DMS79 (cell line): ENCODE measurements at places on chromosomes 6 and 20.

DNA sequence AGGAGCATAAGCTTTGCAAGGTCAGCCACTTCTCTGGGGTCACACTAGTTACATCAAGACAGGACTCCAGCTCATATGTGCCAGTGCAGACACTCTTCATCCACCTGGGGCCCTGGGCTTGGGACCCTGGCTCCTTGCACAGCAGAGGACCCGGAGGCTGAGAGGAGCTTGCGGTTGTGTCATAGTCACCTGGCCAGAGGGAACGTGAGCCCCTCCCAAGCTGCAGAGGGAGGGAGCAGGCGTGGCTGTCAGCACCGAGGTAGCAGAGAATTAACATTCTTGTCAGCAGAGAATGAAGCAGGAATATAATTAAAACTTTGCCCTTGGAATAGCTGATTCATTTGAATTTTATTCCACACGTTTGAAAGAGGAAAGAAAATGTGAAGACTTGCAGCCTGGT is 36.8 kb downstream of the BCAS4 start:
- no peak for DNase-seq

DNA sequence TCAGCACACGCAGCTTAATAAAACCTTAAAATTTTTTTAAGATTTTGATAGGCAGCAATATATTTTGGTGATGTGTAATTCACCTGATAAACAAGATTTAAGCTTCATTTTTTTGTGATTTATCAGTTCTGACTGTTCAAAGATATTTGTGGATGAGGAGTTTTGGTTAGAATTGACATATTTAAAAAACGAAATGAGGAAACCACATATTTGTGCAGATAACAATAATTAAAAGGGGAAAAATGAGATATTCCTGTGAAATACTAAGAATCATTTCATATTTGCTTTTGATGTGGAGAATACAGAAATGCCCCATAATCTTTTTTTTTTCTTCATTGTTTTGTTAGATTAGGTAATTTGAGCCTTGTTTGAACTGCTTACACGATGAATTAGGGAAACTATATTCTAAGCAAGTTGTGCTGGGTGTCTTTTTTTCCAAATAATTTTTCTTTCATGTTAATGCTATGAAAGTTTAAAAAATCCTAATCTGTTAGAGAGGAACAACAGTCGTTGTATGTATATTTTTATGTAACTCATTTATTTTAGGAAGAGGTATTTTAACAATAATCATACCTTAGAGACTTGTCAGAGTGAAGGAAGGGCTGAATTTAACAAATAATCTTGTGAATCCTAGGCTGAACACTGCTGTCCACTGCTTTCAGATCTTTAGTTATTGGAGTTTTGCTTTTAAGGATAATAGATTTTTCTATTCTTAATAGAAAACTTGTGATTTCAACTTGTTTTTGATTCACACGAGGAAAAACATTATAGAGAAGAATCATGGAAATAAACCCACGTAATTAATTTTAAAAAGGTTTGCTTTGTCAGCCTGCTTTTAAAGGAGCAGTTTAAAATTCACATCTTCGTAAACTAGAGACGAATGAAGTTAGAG is 4.0 kb downstream of the ARID1B start:
- no peak for DNase-seq

GRCh38 chr20:50144362-50144761 is 9.2 kb downstream of the PEDS1 start:
- no peak for DNase-seq

- no peak for DNase-seq
Observed at GRCh38 chr6:3635482-3635881, 116.0 kb downstream of the PXDC1 start.

GRCh38 chr6:70391492-70391891 is 21.8 kb upstream of the FAM135A start:
- DNase-seq: no peak

- DNase-seq: no peak
Observed at GRCh38 chr20:43387737-43388136, 70.0 kb upstream of the SRSF6 start.

GRCh38 chr6:45911691-45912090 is 104.0 kb downstream of the CLIC5 start:
- no peak for DNase-seq

DNA sequence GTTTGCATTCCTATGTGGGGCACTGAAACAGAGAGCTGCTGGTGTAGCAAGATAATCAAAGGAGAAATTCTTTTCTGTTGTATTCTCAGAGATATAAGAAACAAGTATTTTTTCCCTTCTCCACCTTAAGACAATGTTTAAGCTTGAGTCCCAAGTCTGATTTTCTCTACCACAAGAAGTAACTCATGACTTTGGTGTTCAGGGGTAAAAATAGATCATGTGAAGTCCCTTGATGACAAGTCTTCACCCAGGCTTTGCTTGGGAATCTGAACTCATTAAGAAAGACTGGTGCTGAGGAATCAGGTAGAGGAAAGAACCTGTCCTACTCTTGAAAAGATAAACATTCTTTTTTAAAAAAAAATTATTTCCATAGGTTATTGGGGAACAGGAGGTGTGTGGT is 205.6 kb downstream of the ALDH8A1 start:
- DNase-seq: no peak

- no peak for DNase-seq
Observed at GRCh38 chr20:51447765-51448148, 94.8 kb downstream of the NFATC2 start.

GRCh38 chr6:2877960-2878359 is 25.1 kb downstream of the SERPINB9 start:
- no peak for DNase-seq

DNA sequence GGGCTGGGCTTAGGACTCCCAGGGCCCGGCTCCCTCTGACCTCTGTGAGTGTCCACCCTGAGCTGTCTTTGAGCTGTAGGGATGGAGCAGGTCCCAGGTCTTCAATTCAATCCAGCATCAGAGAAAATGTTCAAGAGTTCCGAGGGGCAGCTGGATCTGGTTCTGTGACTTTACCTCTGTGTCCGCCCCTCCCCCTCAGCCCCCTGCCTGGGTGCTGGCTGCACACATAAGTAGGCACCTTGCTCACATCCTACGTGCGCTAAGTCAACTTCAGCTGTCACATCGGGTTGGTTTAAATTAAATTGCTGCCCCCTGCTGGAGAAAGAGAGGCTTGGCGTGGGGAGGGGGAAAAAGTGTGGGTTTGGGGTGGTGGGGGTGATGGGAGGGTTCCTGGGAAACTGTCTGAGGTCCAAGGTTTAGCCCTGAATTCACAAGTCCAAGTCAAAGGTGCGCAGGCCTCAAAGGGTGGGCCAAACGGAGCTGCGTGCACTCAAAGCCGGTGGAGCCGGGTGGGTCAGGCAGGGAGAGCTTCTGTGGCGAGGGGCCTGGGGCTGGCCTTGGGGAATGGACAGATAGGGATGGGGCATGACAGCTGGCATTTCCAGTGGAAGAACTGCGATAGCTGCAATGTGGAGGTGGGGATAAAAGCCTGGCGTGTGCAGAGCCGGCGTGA is 3.0 kb downstream of the WFDC5 start:
- DNase-seq: no peak

DNA sequence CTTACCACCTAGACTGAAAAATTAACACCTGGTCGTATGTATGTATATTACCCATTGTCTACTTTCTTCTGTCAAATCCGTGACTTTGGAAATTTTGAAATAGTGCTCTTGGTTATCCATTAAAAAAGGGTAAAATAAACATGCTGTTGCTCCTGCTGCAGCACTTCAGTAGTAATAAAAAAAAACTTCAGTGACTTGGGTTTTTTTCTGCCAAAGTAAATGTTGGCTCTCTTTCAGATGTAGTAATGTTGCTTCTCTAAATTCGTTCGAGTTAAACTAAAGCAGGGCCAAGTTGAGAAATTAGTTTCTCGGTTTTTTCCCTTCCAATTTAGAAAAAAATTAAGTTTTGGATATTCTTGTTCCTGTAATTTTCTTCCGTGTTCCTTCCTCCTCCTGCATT is 34.2 kb downstream of the JARID2 start:
- no peak for DNase-seq

- no peak for DNase-seq
Observed at GRCh38 chr6:158481690-158482473, 78.0 kb upstream of the TMEM181 start.

- peak; percentile 7 for DNase-seq
Observed at GRCh38 chr6:33589731-33590530, 9.9 kb upstream of the BAK1 start.

GRCh38 chr6:159149641-159150040 is 19.6 kb upstream of the FNDC1 start:
- no peak for DNase-seq

DNA sequence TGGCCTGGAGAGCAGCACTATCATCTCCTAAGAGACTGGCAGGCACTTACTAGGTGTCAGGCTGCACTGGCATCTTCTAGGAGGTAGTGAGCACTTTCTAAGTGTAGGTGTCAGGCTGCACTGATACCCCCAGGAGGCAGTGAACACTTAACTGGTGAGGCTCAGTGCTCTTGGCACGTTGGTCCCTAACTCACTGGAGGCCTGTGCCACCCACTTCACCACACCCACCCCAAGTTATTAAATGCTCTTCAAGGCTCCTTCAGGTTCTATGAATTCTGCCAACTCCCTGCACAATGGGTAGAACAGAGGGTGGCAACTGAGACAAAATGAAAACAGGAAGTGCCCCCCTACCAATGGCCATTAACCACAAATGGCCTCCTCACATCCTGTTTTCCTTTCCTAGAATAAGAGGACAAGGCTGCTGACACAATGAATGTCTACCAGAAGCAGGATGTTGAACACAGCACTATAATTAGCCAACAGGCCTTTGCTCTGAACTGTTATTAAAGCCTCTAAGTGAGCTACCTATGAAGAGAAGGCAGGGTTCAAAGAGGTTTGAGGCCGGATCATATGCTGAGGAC is 29.4 kb downstream of the NCOA5 start:
- DNase-seq: no peak

DNA sequence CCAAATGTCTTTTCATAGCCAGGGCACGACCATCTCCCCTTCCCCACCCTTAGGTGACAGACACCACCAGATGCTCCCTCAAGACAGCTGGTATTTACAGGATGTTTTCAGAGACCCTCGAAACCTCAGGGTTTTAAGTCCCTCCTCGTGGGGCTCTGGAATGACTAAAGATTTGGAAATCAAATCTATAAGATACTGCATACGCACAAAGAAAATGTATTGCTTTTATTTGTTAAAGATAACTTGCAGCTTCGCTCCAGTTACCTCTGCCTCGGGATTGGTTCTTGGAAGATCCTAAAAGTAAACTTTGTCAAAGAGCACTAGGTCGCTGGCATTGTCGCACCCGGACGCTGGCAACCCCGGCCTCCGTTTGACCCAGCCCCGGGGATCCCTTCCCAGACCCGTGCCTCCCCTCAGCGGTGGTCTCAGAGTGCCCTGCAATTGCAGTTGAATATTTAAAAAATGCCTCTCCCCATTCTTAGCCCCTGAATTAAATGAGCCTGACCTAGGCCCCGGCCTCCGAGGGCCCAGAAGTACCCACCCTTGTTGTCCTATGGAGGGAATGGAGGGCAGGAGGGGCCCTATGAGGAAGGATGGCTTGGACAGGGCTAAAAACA is 7.1 kb downstream of the PAX1 start:
- no peak for DNase-seq

DNA sequence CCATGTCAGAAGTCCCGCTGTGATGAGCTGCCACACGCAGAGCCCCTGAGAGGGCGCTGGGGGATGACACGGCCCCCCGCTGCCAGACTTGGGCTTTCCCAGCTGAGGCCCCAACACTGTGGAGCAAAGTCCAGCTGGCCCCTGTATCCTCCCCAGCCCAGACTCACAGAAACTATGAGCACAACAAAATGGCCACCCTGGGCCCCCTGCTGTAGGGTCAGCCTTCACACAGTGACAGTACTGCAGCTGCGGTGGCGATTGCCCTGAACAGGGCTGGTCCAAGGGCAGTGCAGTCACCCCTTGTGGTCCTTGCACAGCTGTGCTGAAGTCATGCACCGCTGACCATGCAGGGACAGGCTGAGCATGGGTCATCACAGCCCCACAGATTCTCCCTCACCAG is 78.2 kb upstream of the CST7 start:
- no peak for DNase-seq

GRCh38 chr6:122472022-122472340 is 374 bp upstream of the SERINC1 start:
- DNase-seq: no peak

- DNase-seq: no peak
Observed at GRCh38 chr20:25397096-25397495, 6.5 kb upstream of the ABHD12 start.

DNA sequence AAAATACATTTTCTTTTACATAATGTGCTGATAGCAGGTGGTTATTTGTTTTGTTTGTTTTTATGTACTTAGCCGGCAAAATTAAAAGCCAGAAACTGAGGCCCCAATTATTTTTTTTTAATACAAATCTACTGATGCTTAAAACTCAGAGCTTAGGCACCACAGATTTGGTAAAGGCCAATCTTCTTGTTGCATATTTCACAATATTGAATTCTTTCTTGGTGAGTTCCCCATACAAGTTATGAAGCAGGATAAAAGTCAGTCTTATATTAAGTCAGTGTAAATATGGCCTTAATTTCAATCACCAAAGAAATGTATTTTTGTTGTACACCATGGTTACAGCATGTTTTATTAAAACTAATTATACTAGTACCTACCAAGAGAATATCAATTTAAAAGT is 16.3 kb upstream of the ZDHHC14 start:
- DNase-seq: no peak

- DNase-seq: no peak
Observed at GRCh38 chr6:111418971-111419693, 63.9 kb downstream of the REV3L start.

- no peak for DNase-seq
Observed at GRCh38 chr20:1636621-1637020, 16.8 kb upstream of the SIRPB1 start.

- DNase-seq: no peak
Observed at GRCh38 chr6:111220383-111221031, 133.2 kb downstream of the SLC16A10 start.

DNA sequence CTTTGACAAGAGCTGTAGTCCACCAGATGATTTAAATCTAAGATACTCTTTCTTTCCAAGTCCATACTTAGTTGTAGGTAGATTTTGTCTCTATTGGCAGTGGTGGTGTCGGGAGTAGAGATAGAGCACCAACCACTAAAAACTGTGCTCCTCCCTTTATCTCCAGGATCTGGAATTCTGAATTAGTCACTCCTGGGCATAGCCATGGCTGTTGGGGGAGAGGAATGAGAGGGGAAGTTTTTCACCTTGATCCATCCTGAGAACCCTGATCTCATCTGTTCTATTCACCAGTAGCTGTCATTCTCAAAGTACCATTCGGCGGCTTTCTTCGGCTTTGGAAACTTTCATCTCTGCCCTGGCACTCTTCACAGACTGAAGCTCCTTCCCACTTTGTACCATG is 35.6 kb upstream of the NKX2-4 start:
- no peak for DNase-seq

- DNase-seq: no peak
Observed at GRCh38 chr6:41811095-41811494, 23.6 kb downstream of the TOMM6 start.

GRCh38 chr6:5695260-5696245 is 311.2 kb downstream of the NRN1 start:
- no peak for DNase-seq
